ENCODE measurements at places on chromosomes 6 and 20.
A peak's percentile ranks its signal among the peaks of the same experiment; 100 is the strongest.

- no peak for DNase-seq
Observed at GRCh38 chr6:135944120-135944519, 92.6 kb downstream of the PDE7B start.

DNA sequence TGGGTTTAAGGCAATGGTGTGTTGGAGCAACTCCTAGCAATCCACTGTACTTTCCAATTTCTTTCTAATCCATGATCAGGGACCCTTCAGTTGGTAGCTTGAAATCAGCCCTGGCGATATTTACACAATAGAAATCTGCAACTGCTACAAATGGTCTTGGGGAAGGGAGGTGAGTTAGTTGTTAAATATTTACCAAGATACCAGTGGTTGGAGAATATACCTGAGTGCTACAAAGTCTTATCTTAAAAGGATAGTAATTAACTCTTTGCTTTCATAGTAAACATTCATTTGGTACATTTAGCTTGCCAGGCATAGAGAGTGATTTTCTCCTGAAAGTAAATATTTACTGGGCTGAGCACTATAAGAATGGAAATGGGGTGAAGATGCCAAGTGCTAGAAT, 568.2 kb downstream of the BCKDHB start:
- no peak for DNase-seq

DNA sequence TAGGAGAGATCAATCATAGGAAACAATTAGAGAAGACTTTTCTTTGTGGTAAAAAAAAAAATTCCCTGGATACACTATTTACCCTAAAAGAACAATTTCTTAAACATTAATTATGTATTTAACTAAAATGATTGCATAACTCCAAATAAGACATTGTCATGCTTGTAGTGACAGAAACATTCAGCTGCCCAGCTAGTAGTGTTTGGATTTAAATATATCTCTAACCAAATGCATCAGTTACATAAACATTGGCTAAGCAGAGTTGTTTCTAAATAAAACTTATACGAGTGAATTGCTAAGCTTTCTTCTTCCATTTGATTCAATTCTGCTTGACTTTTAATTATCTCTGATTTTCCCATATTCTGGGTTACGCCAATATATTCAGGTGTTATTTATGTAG, 23.7 kb downstream of the MLIP start:
- DNase-seq: no peak

- no peak for DNase-seq
Observed at GRCh38 chr6:164184410-164184809, 769.9 kb downstream of the QKI start.

DNA sequence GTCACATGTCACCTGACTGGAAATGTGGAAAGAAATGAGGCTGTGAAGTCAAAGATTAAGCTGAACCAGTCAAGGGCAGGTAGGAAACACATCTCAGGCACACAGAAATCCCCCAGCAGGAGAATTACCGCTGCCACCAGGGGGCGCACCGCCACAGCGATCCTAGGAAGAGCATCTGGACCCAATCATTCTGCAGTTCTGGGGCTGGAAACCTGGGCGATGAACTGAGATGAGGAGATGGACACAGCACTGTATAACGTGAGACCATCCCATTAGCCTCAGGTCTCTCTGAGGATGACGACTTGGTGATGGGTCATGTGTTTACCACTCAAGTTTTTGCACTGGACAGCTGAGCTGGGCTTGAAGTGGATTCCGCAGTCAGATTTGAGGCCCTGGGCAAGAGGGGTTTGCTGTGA, 6.5 kb upstream of the SLC24A3 start:
- no peak for DNase-seq

DNA sequence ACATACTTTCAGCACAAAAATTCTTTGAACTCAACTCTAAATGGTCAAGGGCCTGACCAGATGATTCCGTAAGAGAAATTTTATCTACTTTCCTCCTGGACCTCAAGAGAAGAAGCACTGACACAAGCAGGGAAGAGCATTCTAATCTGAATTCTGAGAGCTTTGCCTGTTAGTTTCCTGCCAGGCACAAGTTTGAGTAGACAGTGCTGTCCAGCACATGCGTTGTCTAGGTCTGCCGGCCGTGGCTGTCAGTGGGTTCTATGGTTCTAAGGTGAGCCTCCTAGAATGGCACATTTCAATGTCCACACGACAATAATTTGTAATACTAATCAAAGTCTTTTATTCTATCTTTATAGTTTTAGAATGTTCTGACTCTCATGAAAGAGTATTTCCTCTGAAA, 91.9 kb downstream of the RFPL4B start:
- no peak for DNase-seq

DNA sequence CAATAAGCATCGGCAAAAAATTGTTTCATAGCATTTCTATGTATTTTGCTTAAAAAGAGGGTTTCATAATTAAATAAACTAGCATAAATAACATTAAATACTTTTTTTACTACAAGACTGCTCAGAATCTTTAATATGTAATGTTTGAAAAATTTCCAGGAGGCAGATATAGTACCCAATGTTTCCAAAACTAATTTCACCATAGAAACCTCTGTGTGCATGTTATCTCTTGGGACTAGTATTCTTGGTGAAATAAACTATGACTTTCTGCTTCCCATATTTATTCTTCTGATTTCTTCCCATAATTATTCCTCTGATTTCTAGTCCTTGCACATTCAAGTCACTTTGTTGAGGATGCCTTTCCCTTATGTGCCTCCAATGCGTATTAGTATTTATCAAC, 94.5 kb downstream of the PTPRK start:
- DNase-seq: no peak

GRCh38 chr6:149112976-149113375, 204.5 kb upstream of the TAB2 start:
- DNase-seq: no peak

- DNase-seq: peak; percentile 77
Observed at GRCh38 chr20:17967521-17968365, 851 bp downstream of the SNX5 start.

DNA sequence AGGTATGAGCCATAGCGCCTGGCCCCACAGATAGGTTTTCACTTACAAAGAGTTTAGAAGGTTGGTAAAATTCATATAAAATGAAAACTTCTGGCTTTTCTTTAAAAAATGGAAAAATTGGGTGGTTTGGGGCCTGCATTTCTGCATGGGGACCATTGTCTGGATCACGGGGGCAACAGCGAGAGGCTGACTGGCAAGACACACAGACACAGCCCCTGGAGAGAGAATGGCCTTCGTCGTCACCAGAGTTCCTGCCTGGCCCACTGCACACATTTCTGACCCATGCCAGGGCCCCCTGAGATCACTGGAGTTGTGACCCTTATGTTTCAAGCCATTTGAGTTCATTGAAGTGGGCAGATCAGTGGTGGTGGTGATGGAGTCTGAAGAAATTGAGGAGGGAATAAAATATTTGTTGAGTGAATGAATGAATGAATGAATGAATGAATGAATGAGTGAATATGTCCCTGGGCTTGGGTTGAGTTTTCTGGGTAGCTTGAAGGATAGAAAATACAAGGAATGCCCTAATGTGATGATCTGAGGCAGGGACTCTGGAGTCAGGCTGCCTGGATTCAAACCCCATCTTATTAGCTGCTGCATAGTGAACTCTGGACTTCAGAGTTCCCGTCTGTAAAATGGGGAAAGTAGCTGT, 173.8 kb downstream of the ZFP64 start:
- DNase-seq: no peak

- DNase-seq: no peak
Observed at GRCh38 chr6:113971741-113972140, 793 bp upstream of the HDAC2 start.

GRCh38 chr20:42641886-42642285, 547.8 kb downstream of the PTPRT start:
- DNase-seq: no peak

DNA sequence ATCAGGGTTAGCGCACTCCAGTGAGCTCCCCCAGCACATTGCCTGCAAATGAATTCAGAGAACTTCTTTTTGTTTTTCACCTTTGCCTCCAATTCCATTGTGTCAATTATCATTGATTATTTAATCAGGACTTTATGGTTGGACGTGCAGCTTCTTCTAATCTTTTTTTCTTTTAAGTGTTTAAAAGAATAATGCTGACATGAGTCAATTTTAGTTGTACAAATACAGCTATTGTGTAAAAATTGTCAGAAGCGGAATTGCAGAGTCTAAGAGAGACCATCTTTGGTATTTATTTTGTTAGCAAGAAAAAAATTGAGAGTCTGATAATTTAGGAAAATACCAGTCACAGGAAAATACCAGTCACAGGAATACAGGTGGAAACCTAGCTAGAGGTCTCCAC, 5.5 kb downstream of the ABT1 start:
- DNase-seq: no peak

GRCh38 chr6:47231151-47231550, 78.6 kb downstream of the TNFRSF21 start:
- no peak for DNase-seq

DNA sequence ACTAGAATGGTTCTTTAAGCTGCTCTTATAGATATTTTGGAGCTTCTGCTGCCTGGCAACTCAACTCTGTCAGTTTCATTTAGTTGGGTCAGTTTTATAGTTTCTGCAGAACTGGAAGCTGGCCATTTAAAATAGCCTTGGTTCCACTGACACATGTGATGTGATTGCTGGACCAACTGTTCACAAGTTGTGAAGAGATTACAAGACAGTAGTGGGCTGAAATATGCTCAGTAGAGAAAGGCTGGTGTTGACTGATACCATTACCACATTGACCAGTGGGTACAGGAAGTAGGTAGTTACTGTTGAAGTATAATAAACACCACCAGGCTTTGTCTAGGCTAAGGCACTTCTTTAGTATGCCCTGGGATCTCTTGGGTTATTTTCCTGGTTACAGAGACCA, 39.0 kb downstream of the BCKDHB start:
- DNase-seq: no peak

DNA sequence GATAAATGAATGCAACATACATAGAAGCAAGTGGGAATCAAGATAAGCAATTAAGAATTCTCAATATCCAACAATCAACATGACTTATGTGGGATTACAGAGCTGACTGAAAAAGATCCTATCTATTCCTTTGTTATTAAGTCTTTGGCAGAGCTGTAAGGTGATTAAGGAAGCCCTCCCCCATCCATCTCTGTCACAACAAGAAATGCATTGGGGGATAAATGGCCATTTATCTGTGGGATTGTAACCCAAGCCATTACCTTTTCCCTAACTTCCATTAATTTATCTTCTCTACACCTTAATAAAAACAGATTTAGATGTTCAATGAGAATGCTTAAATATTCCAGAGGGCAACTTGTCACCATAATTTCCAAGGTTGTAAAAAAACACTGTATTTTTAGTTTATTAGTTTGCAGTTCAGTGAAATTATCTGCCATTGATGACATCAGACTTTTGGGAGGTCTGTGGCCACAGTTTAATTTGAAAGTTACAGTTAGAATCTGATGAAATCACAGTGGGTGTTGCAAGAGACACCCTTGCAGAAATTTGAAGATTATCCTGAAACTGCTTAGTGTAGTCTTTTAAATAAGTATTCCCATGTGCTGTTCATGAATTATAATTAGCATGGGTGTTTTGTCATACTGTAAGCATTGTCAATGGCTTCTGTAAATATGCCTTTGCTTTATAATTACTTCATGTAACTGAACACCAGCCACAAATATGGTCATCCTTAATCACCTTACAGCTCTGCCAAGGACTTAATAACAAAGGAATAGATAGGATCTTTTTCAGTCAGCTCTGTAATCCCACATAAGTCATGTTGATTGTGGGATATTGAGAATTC, 49.4 kb upstream of the FYN start:
- DNase-seq: no peak

- no peak for DNase-seq
Observed at GRCh38 chr6:108714766-108715414, 133.3 kb upstream of the ARMC2 start.

DNA sequence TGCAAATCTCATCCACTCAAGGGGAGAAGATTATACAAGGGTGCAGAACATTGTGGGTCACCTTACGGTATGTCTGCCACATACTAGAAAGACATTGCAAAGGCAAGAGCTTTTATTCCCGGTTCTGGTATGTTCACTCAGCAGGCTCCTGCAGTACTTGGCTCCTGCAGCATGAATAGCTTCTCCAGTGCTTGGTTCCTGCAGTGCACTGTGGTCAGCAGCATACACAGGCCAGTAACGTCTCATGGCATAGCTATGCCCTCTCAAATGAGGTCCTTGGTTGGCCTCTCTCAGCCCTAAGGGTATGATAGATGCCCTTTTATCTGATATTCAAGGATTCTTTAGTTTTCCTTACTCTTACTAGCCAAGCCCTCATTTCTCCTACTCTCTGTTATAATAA, 12.6 kb downstream of the TCP11 start:
- DNase-seq: no peak

DNA sequence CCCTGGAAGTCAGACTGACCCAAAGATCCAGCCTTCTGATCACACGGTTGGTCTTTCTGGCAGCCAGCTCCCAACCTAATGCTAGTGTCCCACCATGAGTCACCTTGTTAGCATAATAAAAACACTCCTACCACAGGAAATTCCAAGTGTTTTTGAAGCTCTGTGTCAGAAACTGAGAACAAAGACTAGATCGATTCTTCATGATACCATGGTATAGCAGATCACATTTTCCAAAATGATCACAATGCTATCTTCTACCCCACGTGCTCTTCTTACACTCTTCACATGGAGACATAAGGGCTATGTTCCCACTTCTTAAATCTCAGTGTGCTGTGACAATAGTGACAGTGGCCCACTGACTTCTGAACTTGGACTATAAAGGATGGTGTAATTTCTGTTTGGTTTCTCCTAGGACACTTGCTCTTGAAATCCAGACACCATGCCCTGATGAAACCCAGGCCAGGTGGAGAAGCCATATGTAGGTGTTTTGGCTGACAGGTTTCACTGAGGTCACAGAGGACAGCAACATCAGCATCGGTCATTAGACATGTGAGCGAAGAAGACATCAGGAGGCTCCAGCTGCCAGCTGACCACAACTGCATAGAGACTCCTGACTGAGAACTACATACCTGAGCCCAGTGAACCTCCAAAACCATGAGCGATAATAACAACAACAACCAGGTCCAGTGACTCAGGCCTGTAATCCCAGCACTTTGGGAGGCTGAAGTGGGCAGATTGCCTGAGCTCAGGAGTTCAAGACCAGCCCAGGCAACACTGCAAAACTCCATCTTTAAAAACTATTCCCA, 57.5 kb downstream of the MKKS start:
- DNase-seq: no peak

GRCh38 chr6:87728706-87729105, 26.7 kb upstream of the AKIRIN2 start:
- DNase-seq: no peak

GRCh38 chr20:20887593-20888265, 175.3 kb upstream of the RALGAPA2 start:
- no peak for DNase-seq

Data from coronary artery (tissue), 2 donors.